ENCODE measurements at places on chromosomes 3 and 15.

DNA sequence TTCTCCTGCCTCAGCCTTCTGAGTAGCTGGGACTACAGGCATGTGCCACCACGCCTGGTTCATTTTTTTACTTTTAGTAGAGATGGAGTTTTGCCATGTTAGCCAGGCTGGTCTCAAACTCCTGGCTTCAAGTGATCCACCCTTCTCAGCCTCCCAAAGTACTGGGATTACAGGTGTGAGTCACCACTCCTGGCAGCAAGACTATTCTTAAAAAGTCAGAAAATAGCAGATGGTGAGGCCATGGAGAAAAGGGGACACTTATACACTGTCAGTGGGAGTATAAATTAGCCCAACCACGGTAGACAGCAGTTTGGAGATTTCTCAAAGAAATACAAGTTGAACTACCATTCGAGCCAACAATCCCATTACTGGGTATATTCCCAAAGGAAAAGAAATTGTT lies 603.3 kb upstream of the TBL1XR1 start:
- DNase-seq = no peak

DNA sequence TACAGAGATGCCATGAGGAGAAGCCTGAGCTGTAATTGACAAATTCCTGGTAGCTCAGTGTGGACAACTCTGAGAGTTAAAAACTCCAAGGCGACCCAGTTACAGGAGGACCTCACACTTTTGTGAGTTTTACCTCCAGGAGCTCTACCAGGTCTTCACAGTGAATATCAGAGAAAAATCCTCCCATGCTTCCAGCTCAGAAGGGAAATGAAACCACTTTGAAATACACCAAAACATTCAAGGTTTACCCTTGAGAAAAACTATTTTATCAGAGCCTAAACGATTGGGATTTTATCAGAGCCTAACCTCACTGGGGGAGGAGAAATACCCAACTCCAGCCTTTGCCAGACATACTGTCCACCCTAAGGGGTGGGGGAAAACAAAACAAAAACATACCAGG lies 52.4 kb downstream of the MCCC1 start:
- no peak for DNase-seq

- DNase-seq = peak; percentile 1
These were observed 318.0 kb downstream of the FGF12 start for GRCh38 chr3:192409201-192409837.

- no peak for DNase-seq
These were observed 60.4 kb downstream of the TFG start for GRCh38 chr3:100769693-100770092.

- DNase-seq = no peak
These were observed 1.5 kb upstream of the C3orf62 start for GRCh38 chr3:49278548-49278947.

DNA sequence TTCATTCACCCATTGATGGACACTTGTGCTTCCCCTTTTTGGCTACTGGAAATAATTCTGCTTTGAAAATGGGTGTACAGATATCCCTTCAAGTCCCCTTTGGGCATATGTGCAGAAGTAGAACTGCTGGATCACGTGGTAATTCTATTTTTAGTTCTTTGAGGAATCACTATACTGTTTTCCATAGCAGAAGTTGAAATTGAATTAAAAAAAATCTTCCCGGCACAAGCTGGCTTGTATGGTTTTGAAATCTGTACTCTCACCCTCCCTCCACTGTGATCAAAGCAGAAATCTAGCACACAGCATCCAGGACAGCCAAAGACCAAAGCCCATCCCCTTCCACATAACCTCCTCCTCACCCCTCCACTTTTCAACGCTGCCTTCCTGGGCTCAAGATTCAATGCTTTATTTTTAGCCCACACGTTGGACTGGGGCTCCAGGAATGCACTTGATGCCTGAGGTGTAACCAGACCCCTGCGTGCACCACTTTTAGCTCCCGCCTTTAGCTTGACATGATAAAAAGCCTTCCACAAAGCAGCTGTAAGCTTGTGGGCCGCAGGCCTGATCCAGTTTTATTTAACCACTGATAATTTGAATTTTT lies 29.9 kb downstream of the TMEM40 start:
- no peak for DNase-seq

DNA sequence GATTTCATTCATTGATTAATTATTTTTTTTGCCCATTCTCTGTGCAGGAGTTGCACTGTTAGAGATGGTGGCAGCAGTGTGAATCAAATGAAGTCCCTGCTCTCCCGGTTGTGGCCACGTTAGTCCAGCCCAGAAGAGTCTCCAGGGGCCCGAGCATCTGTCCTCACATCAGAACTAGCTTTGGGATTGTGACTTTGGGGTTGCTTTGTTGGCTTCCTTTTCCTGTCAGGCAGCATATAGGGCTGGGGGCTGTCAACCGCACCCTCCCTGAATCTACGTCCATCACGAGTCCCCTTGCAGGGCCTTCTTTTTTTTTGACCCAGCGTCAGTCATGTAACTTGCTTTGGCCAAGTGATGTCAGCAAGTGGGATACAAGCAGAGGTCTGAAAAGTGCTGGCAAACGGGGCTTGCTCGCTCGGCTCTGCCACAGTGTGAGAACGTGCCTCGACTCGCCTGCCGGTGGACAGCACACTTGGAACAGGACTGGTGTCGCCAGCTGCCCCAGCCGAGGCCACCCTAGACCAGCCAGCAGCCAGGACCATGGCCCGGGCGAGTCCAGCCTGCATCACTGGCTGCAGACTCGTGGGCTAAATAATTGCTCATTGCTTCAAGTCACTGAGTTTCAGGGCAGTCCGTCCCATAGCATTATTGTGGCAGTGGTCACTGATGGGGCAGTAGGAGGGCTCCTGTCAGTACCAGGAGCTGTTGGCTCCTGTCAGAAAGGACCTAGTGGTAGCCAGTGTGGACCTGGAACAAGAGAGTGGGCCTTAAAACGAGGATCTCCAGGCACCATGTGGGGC lies 151.6 kb upstream of the MEF2A start:
- DNase-seq = no peak

GRCh38 chr15:42395838-42396237 lies 36.5 kb downstream of the CAPN3 start:
- no peak for DNase-seq

GRCh38 chr3:142940472-142940871 lies 23.0 kb downstream of the PAQR9 start:
- no peak for DNase-seq

GRCh38 chr15:42712584-42712983 lies 24.3 kb downstream of the CDAN1 start:
- no peak for DNase-seq

Measured in activated CD4-positive, alpha-beta T cell treated with anti-CD3 and anti-CD28 coated beads for 48 hours (primary cell).